IMR-90 (cell line): ENCODE measurements at places on chromosomes 3 and 15. TPM values are rescaled to one million over a fixed set of nuclear protein-coding genes. Genes with fewer than 3 reads are reported as not detected.
A peak's percentile ranks its signal among the peaks of the same experiment; 100 is the strongest.

Gene SEMA7A
- total RNA-seq: 27.8 and 30.5 TPM in 2 replicates

Gene LYZL4
- total RNA-seq: not detected in 2 replicates

Gene TPRG1
- total RNA-seq: 0.56 TPM in 1 of 2 replicates, not detected in the other

Gene ROPN1
- 0.18 TPM in 1 of 2 replicates, not detected in the other for total RNA-seq

Gene ECE2
- not detected in 2 replicates for total RNA-seq

Gene MYRIP
- not detected in 2 replicates for total RNA-seq

GRCh38 chr3:65975032-65975431 lies 63.7 kb downstream of the MAGI1 start:
- no peak overlapping the region for H3K27ac ChIP-seq
- H3K4me3 ChIP-seq: no peak overlapping the region
- no peak for DNase-seq
- peaks cover 1% of the 10 kb centered on the region for H3K36me3 ChIP-seq
- H3K27me3 ChIP-seq: no peaks in the 10 kb centered on the region

GRCh38 chr3:127073941-127074820 lies 91.3 kb downstream of the PLXNA1 start:
- H3K4me1 ChIP-seq: no peaks in the 10 kb centered on the region
- H3K4me3 ChIP-seq: no peak overlapping the region
- H3K36me3 ChIP-seq: no peaks in the 10 kb centered on the region
- no peak overlapping the region for H3K27ac ChIP-seq
- peaks cover 20% of the 10 kb centered on the region for H3K27me3 ChIP-seq

DNA sequence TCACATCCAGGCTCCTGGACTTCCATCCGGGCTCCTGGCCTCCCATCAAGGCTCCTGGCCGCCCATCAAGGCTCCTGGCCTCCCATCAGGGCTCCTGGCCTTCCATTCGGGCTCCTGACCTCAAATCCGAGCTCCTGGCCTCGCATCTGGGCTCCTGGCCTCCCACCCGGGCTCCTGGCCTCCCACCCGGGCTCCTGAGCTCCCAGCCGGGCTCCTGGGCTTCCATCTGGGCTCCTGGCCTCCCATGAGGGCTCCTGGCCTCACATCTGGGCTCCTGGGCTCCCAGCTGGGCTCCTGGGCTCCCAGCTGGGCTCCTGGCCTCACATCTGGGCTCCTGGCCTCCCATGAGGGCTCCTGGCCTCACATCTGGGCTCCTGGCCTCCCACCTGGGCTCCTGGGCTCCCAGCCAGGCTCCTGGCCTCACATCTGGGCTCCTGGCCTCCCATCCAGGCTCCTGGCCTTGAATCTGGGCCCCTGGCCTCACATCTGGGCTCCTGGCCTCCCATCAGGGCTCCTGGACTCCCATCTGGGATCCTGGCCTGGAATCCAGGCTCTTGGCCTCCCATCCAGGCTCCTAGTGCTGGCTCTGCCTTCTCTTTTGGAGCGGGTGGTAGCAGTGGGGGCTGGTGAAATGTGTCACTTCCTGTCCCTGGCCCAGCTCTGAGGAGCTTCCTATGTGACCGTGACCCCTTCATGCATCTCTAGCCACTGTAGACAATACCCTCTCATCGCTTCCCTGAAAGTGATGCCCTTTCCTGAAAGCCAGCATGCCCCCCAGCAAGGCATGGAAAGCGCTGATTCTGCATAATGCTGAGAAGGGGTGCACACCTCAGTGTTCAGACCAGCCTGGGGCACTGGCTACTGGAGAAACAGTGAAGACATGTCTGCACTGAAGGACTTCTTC lies 62.7 kb upstream of the BLM start:
- no peaks in the 10 kb centered on the region for H3K27me3 ChIP-seq
- H3K4me3 ChIP-seq: no peak overlapping the region
- H3K27ac ChIP-seq: no peak overlapping the region
- DNase-seq: no peak
- H3K4me1 ChIP-seq: peaks cover 3% of the 10 kb centered on the region
- H3K36me3 ChIP-seq: no peaks in the 10 kb centered on the region

- DNase-seq: peak; percentile 73
- no peaks in the 10 kb centered on the region for H3K36me3 ChIP-seq
- H3K4me1 ChIP-seq: peaks cover 2% of the 10 kb centered on the region
- peak within 1 kb of the TSS; percentile 80 for H3K4me3 ChIP-seq
- H3K27me3 ChIP-seq: no peaks in the 10 kb centered on the region
- H3K27ac ChIP-seq: peak within 1 kb of the TSS; percentile 72
Observed at GRCh38 chr3:182980204-182981037, at the start of gene DCUN1D1. DCUN1D1 (minus strand) TSS chr3:182980538; CDS start chr3:182980489, 49 bp downstream.

DNA sequence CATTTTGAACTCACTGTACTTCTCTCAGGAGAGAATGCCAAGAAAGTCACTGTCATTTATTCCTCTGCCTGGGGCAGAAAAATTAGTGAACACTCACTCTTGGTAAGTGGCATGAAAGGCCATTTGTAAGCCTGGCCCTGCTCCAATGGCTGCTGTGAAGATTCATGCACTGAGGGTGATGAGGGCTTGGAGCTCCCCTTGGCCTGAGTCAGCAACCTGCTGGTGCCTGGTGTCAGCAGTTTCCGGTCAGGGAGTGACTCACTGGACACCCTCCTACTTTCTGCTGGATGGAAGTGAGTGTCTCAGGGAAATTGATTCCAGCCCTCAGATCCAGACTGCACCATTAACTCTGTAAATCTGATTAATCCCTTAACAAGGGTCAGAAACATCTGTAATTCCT lies 37.6 kb downstream of the TRA2B start:
- peak; percentile 95 for DNase-seq
- H3K27me3 ChIP-seq: peaks cover 2% of the 10 kb centered on the region; the same call in 1 of the 2 replicates

- no peak for DNase-seq
- no peaks in the 10 kb centered on the region for H3K4me1 ChIP-seq
- H3K4me3 ChIP-seq: no peak overlapping the region
- no peak overlapping the region for H3K27ac ChIP-seq
- no peaks in the 10 kb centered on the region for H3K27me3 ChIP-seq
Observed at GRCh38 chr3:144864646-144865045, 893.0 kb downstream of the DIPK2A start.

GRCh38 chr3:128262457-128262856 lies 109.2 kb downstream of the EEFSEC start:
- no peak overlapping the region for H3K4me3 ChIP-seq
- no peak overlapping the region for H3K27ac ChIP-seq
- DNase-seq: no peak
- H3K27me3 ChIP-seq: no peaks in the 10 kb centered on the region
- peaks cover 2% of the 10 kb centered on the region; the same call in 1 of the 2 replicates for H3K4me1 ChIP-seq
- peaks cover 3% of the 10 kb centered on the region; the same call in 1 of the 2 replicates for H3K36me3 ChIP-seq

DNA sequence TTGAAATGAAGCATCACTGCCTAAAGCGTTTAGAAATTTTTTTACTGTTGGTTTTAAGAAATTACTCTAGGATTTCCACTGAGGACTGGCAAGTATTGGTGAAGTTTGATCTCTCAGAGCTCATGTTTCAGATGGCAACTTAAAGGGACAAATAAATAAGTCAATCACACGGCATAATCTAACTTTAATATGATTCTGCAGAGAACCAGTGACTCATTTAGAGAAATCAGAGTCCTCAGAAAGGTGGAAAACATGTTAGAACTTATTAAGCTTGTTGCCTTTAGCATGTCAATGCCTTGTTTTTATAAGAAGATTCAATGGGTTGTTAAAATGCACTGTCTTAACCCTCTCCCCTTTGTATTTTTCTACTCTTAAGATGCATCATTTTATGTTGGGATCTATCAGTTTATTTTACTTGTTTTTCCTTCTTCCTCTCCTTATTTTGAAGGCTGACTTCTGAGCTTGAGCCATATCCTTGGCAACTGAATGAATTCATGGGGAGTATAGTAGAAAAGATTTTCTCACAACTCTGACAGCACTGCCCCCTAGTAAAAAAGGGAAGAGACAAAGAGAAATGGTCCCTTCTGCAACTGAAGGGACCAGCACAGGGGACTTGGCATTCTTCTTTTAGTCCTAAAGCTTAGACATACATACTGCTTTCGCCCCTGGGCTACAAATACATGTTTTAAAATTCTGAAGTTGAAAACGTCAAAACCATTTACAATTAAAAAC lies 431.2 kb downstream of the LPP start:
- H3K27me3 ChIP-seq: no peaks in the 10 kb centered on the region
- H3K36me3 ChIP-seq: no peaks in the 10 kb centered on the region
- peak; percentile 10 for DNase-seq
- peaks cover 11% of the 10 kb centered on the region for H3K4me1 ChIP-seq

- H3K27ac ChIP-seq: no peak overlapping the region
- H3K27me3 ChIP-seq: no peaks in the 10 kb centered on the region; the same call in 1 of the 2 replicates
- DNase-seq: no peak
- no peaks in the 10 kb centered on the region for H3K36me3 ChIP-seq
- H3K4me1 ChIP-seq: peaks cover 8% of the 10 kb centered on the region; the same call in 1 of the 2 replicates
- no peak overlapping the region for H3K4me3 ChIP-seq
Observed at GRCh38 chr3:57048052-57048671, 12.3 kb upstream of the SPATA12 start.

GRCh38 chr3:157669416-157669815 lies 166.2 kb upstream of the VEPH1 start:
- DNase-seq: no peak
- H3K27ac ChIP-seq: no peak overlapping the region
- no peaks in the 10 kb centered on the region for H3K36me3 ChIP-seq
- no peak overlapping the region for H3K4me3 ChIP-seq
- H3K27me3 ChIP-seq: no peaks in the 10 kb centered on the region; the same call in 1 of the 2 replicates
- no peaks in the 10 kb centered on the region for H3K4me1 ChIP-seq

- DNase-seq: no peak
- no peak overlapping the region for H3K4me3 ChIP-seq
- H3K36me3 ChIP-seq: no peaks in the 10 kb centered on the region
Observed at GRCh38 chr3:42871592-42872196, 4.0 kb downstream of the CYP8B1 start.

DNA sequence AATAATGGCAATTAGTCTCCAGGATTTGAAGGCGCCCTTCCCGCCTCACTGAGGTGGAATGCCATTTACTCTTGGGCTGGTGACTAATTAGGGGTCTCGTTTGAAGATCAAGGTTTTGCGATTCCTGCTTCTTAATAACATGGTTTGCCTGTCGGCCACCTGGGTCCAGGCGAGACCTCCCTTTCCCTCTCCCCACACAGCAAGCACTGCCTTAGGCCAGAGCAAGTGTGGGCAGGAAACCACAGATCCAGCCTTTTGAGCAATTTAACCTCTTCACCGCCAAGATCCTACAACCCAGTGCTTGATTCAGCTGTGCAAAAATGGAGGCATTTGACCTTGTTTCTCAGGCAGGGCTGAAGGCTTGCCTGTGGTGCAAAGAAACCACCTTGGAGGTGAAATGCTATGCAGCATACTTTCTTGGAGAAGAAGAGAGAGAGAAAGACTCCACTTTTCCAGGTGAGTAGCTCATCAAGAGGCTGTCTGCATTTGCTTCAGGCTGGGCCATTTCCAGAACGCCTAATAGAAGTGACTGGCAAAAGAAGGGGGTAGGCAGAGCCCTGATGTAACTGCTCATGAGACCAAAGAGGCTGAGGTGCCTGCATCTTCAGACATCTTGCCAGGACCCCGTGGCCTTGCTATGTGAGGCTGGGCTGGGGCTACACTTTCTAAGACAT lies 34.1 kb upstream of the WNT5A start:
- no peak for DNase-seq
- peaks cover 15% of the 10 kb centered on the region for H3K4me1 ChIP-seq
- no peak overlapping the region for H3K4me3 ChIP-seq

DNA sequence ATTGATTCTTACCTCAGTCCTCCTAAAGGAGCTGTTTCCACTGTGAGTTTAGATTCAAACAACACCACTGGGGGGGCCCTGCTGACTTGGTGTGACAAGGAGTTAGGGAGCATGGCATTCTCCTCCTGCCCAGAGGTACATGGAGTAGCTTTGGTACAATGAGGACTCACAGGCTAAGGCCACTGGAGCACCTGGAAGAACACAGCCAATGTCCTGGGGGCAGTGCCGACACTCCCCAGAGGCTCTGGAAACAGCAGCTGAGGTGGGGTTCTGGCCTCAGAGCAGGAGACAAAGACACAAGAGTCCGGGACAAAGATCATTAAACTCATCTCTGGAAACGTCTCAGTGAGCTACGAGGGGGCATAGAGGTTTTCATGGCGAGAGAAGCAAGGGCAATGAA lies 69.7 kb upstream of the POMGNT2 start:
- no peak for DNase-seq
- H3K27ac ChIP-seq: no peak overlapping the region
- H3K27me3 ChIP-seq: no peaks in the 10 kb centered on the region
